Lung microvascular endothelial cell (primary cell): ENCODE measurements at places on chromosomes 1 and 21.

GRCh38 chr1:174775621-174776020 lies 224.1 kb upstream of the CACYBP start:
- DNase-seq = no peak

- peak; percentile 28 for DNase-seq
Observed at GRCh38 chr1:54384918-54385726, 21.1 kb downstream of the SSBP3 start.

DNA sequence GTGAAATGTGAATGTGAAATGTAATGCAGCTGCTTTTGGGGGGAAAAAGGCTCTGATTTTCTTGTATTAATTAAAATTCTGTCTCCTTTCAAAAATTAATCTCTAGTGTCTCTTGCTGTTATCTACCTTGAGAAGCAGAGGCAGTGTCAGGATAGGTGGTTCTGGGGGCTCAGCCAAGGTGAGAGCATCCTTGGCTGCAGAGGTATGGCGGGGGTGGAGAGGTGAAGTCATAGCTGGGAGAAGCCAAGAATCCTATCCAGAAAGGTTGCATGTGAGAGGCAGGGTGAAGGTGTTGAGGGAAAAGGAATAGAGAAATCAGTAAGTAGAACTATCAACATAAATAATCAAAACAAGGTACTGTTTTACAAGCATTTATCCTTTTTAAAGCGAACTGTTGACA lies 181.2 kb downstream of the CACNA1E start:
- no peak for DNase-seq

- DNase-seq = no peak
Observed at GRCh38 chr1:44537956-44538355, 132.9 kb downstream of the RNF220 start.

- DNase-seq = no peak
Observed at GRCh38 chr1:117654493-117655219, 48.8 kb downstream of the TENT5C start.

- DNase-seq = peak; percentile 70
Observed at GRCh38 chr1:183600136-183600535, 9.9 kb upstream of the NCF2 start.

GRCh38 chr1:242402956-242403355 lies 121.5 kb downstream of the PLD5 start:
- DNase-seq = no peak

DNA sequence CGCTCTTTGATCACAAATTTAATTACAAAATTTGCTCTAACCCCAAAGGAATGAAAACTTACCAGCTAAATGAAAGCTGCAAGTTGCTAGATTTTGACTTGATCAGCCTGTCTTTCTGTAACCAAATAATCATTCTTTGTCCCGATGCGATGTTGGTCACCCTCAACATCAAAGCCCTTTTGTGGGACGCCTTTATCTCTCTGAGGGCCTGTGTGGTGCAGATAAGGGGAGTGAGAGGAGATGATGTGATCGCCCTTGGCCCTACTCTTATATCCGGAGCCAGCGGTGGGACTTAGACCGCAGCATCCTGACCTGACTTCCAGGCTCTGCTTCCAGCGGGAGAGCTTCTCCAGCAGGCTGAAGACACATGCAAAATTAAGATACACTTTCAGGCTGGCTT lies 19.3 kb upstream of the UMODL1 start:
- DNase-seq = no peak

DNA sequence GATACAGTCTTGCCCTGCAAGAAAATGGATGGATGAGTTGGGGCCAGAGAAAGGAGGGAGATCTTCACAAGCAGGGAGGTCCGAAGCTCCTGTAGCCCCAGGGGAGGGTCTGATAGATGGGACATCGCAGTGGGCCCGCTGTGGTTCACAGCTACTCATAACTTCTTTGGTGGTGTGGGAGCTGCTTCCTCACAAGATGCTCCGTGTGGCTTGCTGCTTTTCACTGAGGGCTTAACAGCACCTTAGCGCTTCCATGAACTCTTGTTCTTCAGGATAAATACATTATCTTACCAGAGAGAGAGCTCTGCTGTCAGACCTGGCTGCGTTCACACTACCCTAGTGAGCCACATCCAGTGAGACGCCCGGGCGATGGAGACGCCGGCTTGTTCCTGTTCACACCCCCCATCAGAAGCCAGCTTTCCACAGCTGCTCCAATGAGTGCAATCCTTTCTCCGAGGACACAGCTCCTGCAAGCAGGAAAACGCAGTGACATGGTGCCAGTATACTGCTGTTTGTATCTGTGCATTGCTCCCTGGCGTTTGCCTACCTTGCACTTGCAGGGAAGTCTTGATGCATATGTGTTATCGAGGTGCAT lies 599.8 kb downstream of the AJAP1 start:
- DNase-seq = no peak

- peak; percentile 58 for DNase-seq
Observed at GRCh38 chr1:8889925-8890785, 11.7 kb upstream of the ENO1 start.

- no peak for DNase-seq
Observed at GRCh38 chr1:182299728-182300616, 91.6 kb downstream of the GLUL start.

GRCh38 chr1:170214117-170215032 lies 68.6 kb downstream of the NTMT2 start:
- DNase-seq = no peak

DNA sequence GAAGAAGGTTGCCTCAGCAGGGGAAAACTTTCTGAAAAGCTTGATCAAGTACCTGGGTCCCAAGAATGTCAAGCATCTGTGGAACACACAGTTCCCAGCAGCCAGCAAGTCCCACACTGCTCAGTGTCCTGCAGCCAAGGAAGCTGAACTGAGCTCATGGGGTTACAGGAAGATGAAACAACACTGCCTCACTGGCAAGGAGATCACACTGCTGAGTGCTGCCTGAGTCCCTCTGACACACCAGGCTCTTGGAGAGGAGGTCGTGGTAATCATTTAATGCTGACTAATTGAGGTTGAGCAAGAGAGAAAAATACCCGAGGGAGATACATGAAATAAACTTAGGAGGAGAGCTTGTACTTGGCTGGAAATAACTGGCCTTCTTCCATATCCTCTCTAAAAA lies 75.2 kb downstream of the MPZL1 start:
- peak; percentile 95 for DNase-seq

DNA sequence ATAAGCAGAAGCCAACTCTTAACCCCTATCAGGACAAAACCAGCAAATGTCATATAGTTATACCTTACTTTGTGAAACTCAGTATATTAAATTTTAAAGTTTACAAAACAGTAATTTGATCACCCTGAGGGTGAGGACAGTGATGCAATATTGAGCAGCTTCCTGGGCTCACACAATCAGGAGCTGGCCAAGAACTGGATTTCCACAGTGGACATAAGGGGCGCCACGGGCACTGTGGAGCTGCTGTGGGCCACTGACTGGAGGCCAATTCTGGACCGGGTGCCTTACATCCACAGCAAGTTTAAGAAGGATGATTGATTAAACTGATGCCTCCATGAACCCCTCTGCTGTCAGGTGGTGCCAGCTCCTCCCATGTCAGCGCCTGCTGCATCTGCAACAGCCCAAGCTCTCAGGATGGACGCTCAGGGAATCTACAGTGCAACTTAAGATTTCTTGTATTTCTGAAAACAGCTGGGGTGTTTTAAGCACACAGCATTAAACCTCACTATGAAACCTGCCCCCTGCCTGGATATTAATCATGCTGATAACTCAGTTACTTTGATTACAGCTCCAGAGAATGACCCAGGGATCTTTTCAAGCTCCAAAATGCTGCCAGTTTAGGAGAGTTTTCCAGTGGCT lies 55.9 kb downstream of the TOR3A start:
- DNase-seq = no peak

DNA sequence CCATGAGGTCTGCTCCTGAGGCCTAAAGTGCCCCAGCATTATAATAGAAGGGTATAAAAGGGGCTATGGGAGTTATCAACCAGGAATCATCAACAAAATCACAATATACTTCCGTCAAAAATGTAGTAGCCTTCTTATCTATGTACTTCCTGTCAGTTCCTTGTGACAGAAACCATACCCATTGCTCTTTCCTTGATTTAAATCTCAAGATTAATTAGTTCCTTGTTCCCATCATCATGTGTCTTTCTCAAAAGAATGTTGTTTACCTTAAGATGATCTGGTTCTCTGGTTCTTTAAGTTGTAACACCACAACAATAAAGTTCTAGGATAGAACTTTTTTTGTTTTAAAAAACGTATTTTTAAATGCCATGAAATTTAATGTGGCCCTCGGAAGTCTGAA lies 833.3 kb downstream of the LTN1 start:
- DNase-seq = no peak

DNA sequence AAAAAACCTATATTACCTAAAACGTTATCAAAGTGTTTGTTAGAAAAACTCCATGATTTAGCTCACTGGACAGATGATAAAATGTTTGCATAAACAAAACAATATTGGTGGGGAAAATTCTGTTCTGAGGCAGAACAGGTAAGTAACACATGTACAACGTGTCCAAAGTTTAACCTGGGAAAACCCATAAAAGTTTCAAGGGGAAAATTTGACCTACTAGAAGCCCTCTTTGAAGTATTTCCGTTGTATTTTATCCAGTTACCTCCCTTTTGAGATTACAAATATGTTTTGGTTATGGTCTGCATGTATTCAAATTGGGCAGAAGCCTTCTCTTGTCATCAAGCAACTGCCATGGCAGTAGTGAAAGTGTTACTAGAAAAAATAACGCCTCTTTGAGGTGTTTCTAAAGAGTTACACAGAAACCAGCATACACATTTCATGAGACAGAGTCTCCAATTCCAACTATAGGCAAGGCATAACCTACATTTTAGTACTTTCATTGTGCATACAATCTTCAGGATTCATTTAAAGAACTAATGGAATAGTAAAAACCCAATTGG lies 58.0 kb upstream of the PDC start:
- DNase-seq = no peak

- DNase-seq = peak; percentile 10
Observed at GRCh38 chr21:37758982-37759381, 157.3 kb downstream of the KCNJ6 start.

GRCh38 chr1:171852272-171852671 lies 11.0 kb downstream of the DNM3 start:
- DNase-seq = no peak

DNA sequence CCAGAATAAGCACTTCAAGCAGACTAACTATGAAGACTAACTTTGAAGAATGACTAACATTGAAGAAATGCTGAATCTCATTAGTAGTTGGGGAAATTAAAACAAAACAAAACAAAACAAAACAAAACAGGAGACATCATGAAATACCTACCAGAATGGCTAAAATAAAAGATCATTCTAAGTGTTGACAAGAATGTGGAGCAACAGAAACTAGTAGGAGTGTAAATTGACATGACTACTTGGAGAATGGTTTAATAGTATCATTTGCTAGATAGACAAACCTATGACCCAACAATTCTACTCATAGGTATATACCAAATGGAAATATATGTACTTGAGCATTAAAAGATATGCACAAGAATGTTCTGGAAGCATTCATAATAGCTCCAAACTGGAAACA lies 18.9 kb upstream of the ZFP69B start:
- no peak for DNase-seq

DNA sequence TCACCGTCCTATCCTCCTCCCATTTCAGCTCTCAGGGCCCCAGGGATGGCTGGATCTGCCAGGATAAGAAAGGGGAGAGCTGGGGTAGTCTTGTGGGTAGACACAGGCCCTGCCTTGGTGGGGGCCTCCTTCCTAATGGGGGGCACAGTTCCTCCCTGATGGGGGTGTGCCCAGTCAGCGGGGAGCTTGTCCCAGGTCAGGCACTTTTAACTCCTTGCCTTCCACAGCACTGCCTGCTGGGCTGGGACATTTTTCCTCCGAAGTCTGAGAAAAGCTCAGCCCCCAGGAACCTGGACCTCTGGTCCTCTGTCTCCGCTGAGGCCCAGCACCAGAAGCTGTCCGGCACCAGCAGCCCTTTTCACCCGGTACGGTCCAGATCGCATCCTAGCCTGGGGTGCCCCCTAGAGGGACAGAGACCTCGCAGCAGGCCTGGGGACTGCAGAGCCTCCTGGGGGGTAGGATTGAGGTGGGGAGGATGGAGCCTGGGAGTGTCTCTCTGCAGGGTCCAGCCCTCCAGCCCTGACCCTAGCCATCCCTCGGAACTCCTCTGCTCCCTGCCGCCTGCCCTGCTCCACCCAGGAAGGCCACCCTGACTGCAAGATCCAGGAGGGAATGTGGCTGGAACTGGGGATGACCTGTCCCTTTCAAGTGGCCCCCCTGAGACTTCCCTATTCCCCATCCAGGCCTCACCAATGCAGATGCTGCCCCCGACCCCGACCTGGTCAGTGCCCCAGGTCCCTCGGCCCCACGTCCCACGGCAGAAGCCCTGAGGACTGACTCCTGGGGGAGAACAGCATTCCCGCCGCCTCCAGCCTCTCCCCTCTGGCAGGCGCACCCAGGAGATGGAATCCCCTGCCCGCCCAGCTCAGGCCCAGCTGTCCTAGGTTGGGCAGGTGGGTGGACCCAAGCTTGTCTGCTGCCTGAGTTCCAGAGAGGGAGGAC lies 12.0 kb downstream of the MIIP start:
- peak; percentile 55 for DNase-seq
